ENCODE measurements at places on chromosomes 1 and 21.

- DNase-seq, result no peak
These were observed 169.3 kb downstream of the SEC16B start for GRCh38 chr1:177800400-177801088.

DNA sequence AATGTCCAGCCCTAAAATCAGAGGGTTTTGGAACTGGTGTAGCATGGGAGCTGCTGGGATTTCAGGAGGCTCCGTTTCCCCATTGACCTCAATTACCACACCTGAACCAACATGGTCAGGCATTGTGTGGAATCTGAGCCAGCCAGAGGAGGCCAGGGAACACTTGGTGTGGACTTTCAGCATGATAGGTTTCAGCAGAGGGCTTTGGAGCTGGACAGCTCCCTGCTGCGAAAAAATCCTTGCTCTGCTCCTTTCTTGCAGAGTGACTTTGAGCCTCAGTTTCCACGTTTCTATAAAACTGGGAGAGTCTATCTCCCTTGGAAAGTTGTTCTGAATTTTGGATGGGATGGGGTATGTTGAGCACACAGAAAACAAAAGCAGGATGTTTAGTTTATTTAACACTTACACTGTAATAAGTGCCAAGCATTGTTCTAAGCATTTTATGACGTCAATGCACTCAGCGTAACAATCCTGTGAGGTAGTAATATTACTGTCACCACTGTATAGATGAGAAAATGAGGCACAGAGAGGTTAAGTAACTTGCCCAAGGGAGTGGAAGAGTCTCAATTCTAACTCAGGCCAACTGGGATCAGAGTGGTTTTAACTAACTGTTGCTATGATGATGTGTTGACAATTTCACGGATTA, 168.0 kb downstream of the GRIK3 start:
- DNase-seq, result no peak

DNA sequence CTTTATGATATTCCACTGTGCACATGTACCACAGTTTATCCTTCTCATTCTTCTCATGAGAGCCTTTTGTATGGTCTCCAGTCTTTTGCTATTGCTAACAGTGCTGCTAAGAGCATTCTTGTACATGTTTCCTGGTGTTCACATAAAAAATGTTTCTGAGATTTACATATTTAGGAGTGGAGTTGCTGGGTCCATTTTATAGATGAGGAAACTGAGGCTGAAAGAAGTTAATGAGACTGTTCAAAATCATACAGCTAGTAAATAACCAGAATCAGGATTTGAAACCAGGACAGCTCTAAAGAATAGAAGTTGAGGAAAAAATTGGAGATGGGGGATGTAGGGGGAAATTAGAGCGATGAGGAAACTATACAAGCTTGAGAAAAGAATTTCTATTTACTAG, 27.8 kb upstream of the RGS16 start:
- DNase-seq, result no peak

GRCh38 chr1:244368279-244368678, 83.4 kb downstream of the ADSS2 start:
- no peak for DNase-seq

DNA sequence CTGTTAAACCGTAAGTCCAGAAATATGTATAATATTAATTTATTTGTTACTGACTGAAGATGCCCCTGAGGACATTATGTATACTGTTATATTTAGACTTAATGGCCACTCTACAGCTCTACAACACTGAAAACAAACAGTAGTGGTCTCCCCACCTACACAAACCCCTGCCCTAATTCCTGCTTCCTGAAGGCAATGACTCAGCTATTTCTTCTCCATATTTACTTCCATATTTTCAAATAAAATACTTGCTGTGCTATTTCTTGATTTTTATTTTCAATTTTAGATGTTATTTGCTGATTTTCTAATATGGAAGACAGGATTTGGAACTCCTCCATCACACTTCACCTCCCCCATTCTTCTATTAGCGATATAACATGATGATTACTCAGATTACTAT, 97.6 kb downstream of the PCNX2 start:
- no peak for DNase-seq

DNA sequence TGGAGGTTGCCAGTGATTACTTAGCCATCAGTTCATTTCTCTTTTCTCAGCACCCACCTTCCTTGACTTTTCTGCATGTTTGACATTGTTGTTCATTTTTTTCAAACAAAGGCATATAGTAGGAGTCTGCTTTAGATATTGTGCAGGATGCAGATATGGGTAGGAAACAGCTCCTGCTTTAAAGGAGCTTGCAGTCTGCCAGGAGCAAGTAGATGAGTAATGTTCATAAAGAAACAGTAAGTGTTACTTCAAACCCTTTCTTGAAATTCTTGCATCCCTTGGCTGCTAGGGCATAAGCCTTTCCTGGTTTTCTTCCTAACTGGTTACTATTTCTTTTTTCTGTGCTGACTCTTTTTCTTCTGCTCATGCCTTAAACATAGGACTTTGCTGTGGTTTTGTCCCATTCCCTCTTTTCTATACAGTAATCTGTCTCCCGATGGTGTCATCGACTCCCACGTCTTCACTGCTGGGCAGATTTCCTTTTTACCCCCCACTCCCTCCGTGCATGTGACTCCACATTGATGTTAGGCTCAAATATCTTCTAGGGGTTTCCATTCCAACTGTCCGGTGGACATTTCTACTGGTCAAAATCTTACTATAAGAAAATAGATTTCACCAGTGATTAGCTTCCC, 20.4 kb downstream of the PTGFRN start:
- no peak for DNase-seq

GRCh38 chr1:57204091-57204490, 219.8 kb downstream of the DAB1 start:
- DNase-seq, result no peak

DNA sequence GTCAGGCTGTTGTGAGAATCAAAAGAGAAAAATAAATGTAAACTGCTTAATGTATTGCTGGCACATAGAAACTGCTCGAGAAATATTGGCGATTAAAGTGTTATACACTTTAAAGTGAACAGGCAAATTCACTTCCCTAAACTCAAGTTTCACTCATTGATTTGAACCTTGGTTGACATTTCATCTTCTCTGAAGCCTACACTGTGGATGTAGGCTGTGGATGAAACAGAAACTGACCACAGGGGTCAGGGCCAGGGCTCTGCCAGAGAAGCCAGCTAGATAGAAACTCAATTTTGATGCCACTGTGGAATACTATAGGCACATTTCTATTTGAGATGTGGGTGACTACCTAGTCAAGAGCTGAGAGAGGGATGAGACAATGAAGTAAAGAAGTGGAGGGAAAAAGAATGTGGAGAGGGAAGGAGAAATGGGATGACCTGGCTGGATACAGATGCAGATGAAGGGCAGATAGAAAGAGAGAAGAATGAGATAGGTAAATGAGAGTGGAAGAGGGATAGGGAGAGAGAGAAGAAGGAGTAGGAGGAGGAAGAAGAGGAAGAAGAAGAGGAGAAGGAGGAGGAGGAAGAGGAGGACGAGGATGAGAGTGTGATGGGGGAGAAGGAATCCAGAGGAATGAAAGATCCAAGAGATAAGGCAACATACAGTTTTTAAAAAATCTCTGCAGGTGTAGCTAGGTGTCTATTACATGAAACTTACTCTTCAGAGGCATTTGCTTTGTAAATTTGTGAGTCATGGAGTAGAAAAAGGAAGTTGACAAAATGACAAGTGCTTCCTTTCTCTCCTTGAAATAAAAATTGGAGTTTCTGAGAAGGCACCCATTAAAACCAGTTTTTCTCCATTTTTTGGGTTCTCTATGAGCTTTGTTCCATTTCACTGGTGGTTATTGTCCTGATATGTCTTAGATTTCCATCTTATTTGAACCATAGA, 17.4 kb upstream of the CD1D start:
- no peak for DNase-seq

- no peak for DNase-seq
These were observed 281.4 kb downstream of the RPS6KC1 start for GRCh38 chr1:213332491-213332890.

GRCh38 chr21:33967086-33967571, 51.5 kb upstream of the ATP5PO start:
- DNase-seq, result no peak

DNA sequence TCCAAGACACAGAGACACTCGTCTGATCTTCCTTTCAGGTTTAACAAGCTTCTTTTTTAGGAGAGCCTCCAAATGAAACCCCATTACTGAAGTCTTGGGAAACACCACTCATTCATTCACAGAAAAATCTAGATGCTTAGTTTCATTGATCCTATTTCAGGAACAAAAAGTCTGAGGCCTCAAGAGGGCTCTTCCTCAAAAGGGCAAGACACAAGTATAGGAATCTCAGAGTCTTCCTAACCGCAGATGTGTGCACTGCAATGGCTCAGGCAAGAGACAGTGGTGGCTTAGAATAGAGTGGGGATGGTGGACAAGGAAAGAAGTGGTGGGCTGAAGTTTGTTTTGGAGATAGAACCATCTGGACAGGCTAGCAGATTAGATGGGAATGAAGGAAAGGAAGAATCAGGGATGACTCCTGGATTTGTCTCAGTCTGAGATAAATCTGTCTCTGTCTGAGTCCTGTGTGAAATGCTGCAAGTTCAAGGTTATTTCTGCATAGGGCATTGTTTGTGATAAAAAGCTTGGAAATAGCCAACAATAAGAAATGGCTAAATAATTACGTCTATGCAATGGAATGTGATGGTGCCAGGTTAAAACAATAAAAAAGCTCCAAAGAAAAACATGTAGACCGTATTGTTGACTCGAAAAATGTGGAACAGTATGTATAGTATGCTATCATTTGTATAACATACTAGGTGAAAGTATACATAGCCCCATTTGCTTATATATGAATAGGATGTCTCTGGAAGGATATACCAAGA, 8.9 kb upstream of the CTSE start:
- no peak for DNase-seq

DNA sequence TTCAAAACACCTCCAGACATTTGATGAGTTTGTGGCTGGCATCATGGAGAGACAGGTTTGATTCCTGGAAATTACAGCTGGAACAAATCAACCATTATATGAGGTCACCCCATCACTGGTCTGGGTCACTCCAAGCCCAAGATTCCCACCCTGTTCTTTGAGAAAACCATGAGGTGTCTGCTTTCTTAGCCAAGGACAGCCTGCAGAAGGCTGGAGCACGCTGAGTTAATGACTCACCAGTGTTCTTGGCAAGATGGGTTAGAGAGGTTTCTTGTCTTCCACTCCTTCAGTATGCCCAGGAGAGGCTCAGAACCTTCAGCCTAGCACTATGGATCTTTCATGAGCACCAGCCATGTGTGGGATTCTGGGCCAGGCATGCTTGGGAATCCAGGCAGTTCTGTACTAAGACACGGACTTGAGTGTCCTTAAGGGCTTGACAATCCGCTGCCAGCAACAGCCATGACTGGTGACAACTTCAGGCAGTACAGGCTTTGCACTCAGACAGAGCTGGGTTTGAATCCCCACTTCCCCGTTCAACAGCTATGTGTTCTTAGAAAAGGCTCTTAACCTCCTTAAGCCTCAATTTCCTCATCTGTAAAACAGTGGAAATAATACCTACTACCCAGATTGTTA, 43.9 kb downstream of the GRHL3 start:
- no peak for DNase-seq

DNA sequence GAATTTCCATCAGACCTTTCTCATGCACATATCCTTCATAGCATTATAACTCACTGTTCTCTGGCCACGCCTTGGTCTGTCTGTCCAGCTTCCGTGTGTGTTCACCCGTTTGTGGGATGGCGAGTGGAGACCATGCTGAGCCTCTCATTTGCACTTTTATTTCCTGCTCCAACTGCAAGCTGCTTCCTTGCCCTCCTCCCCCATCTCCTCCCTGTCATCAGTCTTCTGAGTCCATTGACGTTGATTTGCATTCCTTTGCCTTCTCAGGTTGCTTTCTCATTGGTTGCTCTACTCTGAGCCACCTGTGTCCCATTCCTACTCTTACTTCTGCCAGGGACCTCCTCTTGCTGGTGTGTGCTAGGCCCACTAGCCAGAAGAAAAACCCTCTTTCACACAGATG, 146.4 kb downstream of the NOS1AP start:
- DNase-seq, result no peak

GRCh38 chr1:201419256-201419655, 2.3 kb downstream of the TNNI1 start:
- DNase-seq, result no peak

GRCh38 chr1:18217398-18218043, 109.9 kb downstream of the IGSF21 start:
- no peak for DNase-seq

DNA sequence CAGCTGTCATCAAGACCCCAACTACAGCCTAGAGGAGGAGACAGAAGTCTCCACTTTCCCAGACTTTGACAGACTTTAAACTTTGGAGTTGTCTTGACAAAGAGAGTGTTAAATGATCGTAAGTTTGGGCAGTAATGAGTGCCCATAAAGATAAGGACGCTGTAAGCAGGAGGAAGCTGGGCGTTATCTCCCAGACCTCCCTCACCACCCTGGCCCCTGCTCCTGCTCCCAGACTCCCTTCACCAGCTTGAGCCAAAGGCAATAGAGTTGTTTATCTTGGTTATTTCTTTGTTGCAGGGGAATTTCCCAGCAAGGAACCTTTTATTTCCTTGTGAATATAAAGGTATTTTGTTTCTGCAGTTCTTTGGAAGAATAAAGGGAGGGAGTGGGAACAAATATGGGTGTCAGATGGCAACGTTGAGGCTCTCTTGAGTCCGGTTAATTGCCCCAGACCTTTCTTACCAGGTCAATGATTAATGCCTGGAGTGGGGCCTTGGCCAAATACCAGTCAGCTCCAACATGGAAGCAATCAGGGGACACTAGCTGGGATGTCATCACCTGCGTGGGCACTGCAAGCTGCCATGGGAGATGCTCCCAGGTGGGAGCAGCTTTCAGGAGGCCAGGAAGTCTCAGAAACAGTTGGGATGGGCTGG, 4.4 kb downstream of the PIGR start:
- DNase-seq, result no peak

DNA sequence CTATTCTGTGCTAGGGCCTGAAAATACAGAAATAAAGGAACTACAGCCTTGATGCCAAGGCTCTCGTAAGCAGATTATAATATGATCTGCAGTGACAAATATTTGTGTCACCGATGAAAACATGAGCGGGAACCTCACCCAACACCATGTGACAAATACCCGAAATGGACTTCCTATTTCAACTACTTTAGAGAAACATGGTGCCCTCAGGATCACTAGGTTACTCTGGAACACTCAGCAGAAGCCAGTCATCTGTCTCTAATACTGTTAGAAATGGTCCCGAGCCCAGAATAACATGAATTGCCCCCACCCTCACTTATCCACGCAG, 463 bp upstream of the VAMP3 start:
- no peak for DNase-seq

GRCh38 chr1:14987829-14988603, 165.5 kb upstream of the TMEM51 start:
- DNase-seq, result no peak

DNA sequence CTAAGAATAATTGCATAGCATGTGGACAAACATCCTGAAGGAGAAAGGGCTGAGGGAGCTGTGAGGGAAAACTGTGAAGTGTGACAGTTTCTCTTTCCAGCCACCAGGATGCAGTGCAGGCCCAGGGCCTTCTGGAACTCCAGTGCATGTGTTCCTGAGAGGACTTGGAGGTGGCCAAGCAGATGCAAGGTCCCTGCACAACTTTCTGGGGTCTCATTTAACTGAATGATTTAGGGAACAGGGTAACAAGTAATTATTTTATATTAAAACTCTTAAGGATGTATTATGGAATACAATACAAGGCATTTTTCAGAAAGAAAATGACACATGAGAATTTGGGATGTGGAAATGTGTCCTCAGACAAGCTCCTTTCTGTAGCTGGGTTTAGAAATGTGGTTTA, 61.2 kb upstream of the MCOLN3 start:
- no peak for DNase-seq

- DNase-seq, result no peak
These were observed 49.5 kb upstream of the GCLM start for GRCh38 chr1:93958726-93959100.

GRCh38 chr1:239040523-239040922, 345.8 kb upstream of the CHRM3 start:
- no peak for DNase-seq
